ENCODE measurements at places on chromosomes 2 and 18. TPM values are rescaled to one million over a fixed set of nuclear protein-coding genes. Genes with fewer than 3 reads are reported as not detected.

- no peak for DNase-seq
These were observed 20.4 kb downstream of the IFIH1 start for GRCh38 chr2:162297925-162298552.

- DNase-seq: peak; percentile 12
These were observed 313.9 kb downstream of the GBX2 start for GRCh38 chr2:235854276-235854675.

DNA sequence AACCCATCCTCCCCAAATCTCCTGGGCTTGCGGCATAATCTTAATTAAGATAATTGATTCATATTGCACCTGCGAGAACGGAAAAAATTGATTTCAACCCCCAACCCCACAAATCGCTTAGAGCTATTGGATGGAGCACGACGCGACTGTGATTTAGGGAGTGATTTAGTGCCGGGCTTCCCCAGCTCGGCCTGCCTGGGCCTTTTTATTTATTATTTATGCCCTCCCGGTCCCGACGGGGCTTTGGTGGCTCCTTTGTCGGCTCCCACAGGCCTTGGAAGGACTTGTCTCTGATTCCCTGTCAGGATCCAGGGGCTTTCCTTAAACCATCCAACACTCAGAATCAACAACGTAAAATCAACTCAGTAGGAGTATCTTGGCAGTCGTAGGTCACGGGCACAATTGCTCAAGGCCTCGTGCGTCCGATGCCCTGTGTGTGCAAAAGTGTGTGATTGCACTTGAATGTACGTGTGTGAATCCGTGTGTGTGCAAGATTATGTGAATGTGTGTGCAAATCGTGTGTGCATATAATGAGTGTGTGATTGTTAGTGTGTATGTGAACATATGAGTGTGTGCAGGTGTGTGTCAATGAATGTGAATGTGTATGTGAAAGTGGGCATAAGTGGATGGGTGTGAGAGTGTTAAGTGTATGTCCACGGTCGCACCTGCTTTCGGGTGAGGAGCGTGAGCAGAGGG, 4.3 kb upstream of the NEUROD1 start:
- no peak for DNase-seq

DNA sequence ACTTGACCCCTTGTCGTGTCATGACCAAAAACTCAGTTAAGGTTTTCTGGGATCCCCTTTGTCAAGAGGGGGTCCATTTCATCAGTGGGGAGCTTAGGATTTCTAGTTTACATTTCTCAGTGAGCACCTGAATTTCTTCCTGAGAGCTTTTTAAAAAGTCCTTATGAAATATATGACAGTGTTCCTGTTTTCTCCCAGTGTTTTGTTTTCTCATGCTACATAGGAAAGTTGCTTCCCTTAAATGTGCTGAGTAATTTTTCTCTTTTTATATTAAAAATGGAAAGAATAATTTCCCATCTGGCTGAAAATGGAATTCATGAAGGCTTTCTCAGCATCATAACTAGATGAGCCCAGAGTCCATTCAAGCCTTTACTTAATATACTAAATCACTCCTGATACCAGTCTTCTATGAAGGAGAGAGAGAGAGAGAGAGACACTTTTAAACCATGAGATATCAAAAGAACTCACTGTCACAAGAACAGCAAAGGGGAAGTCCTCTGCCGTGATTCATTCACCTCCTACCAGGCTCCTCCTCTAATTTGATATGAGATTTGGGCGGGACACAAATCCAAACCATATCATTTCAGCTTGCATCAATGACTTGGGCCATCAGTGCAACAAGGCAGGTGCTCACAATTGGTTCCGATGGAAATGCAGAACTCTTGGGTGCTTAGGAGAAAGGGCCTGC, 61.1 kb downstream of the XRCC5 start:
- no peak for DNase-seq

- DNase-seq: no peak
These were observed 311.3 kb downstream of the TGIF1 start for GRCh38 chr18:3761266-3761665.

DNA sequence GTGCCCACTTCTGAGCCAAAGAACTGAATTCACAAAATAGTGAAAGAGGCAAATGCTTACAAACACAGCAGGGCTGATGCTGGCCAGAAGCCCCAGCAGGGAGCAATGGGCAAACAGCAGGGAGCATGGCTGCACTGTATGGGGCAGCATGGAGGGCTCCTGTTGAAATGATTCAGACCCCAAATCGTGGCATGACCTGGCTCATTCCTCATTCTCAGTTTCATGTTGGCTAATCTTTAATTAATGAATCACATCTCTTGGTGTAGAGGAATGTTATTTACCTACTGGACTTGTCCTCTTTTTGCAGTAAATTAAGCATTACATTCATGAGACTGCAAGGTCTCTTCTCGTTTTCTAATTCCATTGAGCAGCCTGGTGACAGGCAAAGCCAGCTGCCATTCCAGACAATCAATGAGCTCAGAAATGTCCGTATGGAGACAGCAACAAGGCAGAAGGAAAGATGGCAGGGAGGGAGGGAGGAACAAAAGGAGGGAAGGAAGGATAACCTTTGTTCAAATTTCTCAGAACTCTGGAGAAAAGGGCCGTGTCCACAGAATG, 84.9 kb upstream of the ST8SIA3 start:
- no peak for DNase-seq

DNA sequence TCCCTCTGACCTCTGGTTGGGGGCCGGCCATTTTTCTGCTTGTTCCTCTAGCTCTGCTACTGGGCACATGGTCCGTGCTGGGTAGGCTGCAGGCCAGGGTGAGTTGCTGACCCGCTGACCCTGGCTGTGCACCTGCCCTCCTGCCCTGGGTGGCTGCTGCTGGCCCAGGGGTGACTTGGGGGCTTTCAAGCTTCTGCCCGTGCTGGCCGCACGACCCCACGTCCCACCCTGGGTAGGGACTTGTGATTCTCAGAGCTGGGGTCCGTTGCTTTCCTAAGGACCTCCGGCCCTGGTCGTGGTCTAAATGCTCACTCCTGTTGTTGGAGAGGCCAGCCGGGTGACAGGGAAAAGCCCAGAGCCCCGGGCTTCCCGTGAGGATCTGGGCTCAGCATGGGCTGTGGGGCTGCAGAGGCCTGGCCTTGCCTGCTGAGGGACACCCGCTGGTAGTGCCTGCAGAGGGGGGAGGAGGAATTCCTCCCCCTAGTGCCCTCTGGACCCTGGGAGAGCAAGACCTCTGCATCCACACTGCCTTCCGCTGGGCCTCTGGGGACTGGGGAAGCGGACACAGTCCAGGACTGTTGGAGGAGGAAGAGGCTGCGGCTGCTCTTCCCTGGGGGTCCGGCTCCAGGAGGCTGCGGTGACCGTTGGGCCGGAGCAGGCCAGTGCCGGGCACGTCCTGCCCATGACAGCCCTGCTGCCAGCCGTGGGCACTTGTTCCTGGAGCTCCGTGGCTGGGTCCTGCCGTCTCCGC, 6.3 kb upstream of the GAL3ST2 start:
- no peak for DNase-seq

- DNase-seq: no peak
These were observed 41.2 kb upstream of the RAB27B start for GRCh38 chr18:54787121-54787520.

The SERPINB4 gene
- total RNA-seq: not detected

DNA sequence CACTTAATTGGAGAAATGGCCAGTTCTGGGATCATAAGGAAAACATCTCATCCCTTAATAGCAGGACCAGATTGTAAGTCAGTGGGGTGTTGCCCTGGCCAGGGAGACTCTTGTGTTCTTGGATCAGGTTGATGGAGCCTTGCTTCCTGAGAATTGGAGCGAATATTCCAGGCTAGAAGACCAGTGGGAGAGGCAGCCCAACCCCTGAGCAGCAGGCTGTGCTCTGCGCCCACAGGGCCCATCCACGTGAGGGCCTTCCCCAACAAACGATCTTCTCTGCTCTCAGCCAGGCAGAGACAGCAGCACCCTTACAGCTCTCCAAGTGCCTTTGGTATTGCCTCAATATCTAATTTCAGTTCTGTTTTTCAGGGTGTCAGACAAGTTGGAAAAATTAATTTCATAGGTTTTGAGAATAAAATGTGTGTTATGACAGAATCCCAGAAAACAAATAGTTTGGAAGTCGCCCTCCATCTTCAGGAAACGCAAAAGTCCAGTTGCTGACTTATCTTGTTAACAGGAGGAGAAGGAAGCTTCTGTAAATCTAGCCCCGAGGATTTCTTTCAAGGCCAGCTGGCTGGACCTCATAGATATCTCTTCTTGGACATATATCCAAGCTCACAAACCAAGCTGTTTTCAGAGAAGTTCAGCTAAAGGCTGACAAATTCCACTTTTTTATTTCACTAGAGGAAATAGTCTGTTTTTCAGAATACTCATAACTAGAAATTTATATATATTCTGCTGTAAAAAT, 105.5 kb downstream of the COPS8 start:
- DNase-seq: no peak

The LOXL3 gene
- total RNA-seq: 2.8 TPM

DNA sequence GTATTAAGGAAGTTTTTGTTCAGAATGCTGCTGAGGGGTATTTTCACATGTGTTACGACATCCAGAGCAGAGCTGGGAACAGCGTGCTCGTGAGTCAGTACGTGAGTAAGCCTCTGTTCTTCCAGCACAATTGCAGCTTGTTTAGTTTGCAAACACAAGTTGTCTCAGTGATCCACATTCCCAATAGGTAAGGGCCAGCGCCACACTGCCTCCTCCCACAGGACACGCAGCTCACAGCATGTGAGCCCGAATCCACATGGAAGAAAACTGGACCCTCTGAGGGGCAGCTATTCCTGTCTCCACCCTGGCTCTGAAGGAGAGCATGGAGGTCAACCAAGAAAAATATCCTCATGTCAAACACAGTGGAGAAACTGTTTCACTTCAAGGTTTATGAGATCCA, 173.9 kb upstream of the PID1 start:
- no peak for DNase-seq

The PIKFYVE gene
- total RNA-seq: 20.2 TPM

DNA sequence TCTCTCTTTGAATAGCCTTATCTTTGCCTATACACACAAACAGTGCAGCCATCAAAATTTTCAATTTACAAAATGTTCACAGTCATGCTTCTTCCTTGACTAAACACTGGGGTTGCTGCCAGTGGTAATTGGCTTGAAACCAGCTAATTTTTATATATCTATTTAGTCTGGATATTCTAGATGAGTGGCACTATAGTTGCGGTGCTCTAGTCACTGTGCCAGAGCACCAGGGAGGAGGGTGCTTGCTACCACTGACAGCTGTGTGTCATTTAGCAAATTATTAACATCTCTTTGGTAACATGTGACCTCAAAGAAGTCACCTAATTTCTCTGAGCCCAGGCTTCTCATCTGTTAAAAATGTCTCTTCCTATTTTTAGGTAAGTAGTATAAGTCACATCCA, 130.4 kb downstream of the MEIS1 start:
- no peak for DNase-seq

The SPDYA gene
- 0.92 TPM for total RNA-seq

DNA sequence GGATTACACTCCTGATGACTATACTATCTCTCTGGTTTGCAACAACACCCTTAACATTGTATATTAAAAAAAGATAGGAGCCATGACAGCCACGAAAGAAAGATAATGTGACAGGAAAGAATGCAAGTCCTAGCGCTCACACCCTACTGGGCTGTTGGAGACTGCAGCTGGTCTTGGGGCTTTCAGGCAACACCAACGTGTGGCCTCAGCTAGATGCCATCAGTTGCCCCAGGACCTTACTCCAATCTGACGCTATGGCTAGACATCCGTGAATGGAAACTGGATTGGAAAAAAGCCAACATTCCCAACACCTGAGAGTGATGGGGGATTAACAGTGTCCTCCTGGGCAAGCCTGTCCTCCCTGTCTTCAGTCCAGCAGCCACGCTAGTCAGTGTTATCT, 357.4 kb upstream of the GULP1 start:
- no peak for DNase-seq

The FAM136A gene
- total RNA-seq: 21.3 TPM

The DSG1 gene
- total RNA-seq: 0.89 TPM

GRCh38 chr2:188984065-188984491, 9.9 kb downstream of the COL3A1 start:
- DNase-seq: no peak

The TMEM247 gene
- total RNA-seq: not detected

DNA sequence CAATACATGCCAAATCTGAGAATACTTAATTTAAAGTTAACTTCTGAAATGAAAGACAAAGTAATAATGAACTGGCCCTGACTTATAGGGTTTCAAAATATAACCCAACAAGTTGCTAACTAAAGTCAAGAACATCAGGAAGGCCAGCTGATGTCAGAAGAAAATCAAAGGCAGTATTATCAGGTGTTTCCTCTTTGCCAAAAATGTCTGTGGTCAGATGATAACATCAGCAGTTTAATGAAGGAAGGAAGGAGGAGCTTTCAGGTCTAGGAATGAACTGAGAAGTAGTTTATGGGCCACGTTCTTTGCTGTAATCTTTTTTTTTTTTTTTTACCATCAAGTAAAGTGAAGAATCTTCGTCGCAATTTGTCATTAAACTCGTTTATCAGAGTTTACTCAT, 40.9 kb downstream of the CDH2 start:
- no peak for DNase-seq

DNA sequence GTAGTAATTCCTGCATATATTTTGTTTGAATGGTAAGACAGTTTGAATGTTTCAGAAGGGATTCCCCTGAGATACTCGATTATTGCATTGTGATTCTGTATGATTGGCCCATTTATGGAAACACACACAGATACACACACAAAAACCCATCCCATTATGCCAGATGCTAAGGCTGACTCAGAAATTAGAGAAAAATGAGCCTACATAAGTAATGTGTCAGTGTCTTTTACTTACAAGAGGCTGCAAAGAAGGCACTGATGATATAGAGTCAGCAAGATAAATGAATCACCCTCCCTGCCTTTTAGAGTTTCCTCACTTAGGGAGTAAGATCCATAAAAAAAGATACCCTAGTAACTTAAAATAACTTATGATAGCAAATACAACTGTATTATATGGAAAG, 1481.1 kb upstream of the ACVR2A start:
- DNase-seq: no peak

GRCh38 chr2:10332402-10333246, 29.9 kb downstream of the HPCAL1 start:
- no peak for DNase-seq

The PIEZO2 gene
- 0.46 TPM for total RNA-seq

- DNase-seq: no peak
These were observed 33.2 kb downstream of the PLA2R1 start for GRCh38 chr2:160029270-160029628.

GRCh38 chr2:123696799-123697410, 328.2 kb upstream of the CNTNAP5 start:
- DNase-seq: no peak

DNA sequence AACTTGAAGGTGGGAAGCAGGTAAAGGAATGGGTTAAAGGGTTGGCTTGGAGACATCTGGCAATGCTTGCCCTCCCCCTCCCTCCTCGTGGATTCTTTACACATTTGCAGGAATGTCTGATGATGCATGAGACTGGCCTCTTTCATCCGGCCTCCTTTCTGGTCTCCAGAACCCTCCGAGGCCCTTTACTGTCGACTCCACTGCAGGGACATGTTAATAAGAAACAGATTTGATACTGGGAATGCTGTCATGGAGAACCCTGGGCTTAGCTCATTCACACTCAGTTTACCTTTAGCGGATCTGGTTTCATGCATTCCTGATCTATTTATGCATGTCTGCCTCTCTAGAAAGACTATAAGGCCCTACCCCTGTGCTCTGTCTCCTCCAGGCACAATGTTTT, 238.7 kb downstream of the TGIF1 start:
- no peak for DNase-seq

The DNMT3A gene
- 24.9 TPM for total RNA-seq

All from cardiac septum (tissue), 1 donor.